ENCODE measurements at places on chromosomes 5 and 9.

DNA sequence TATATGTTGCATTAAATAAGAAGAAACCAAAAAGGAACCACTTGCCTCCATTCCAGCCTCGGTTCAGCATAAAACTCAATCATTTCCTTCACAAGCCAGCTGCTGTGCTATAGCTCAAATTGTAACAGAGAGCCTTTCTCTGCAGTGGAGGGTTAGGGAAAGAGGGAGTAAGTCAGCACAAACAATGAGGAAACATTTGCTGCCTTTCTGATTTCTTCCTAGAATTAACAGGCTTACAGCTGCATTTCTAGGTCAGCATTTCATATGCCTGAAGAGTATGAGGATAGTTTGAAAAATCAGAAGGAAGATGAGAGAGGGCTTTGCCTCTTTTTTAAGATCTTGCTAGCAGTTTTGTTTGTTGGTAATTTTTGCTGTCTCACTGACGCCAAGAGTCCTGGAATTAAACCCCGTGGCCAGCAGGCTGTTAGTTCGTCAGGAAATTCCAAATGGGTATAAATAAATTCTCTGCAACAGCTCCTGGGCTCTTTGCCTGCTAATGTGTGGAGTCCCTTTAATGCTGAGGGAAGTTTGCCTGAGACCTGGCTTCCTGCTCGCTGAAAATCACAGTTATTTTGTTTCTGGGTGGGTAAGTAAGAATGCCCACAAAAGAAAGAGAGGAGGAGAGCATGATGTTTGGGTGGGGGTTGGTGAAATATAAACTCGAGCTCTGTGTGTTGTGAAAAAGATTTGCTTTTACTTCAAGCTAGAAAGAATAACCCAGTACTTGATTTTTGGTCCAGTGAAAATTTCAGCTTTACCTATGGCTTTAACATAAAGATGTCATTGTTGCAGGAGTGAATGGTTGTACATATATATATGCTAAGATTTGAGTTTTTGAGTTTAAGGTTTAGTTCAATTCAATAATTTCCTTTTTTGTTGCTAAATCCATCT, 148.1 kb upstream of the DMRT1 start:
- DNase-seq: peak; percentile 71

GRCh38 chr5:68344447-68345111, 129.0 kb downstream of the PIK3R1 start:
- DNase-seq: no peak

DNA sequence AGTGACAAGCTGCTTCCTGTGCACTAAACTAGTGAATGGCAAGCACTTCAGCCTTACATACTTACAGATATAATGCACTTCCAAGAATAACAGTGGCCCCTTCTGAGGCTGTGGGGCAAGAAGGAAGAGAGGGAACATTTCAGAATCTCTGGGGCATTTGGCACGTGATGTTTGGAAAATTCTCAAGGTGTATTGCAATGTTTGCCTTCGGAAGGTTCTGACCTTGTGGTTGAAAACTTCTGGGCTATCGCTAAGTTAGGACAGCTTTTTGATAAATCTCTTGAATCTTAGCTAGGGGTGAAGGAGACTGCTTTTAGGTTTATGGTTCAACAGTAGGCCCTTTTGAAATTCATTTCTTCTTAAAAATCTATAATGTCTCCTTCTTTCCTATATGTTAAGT, 7.1 kb upstream of the FGF10 start:
- DNase-seq: no peak

GRCh38 chr5:105544300-105544699, 1981.7 kb upstream of the NUDT12 start:
- DNase-seq: no peak

DNA sequence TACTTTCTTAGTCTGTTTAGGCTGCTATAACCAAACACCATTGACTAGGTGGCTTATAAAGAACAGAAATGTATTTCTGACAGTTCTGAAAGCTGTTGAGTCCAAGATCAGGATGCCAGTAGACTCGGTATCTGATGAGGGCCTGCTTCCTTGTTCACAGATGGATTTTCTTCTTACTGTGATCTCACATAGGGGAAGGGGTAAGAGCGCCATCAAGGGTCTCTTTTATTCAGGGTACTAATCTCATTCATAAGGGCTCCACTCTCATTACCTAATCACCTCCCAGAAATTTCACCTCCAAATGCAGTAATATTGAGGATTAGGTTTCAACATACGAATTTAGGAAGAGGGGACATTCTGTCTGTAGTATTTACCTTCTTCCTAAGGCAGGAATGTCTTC, 384.0 kb upstream of the DMAC1 start:
- no peak for DNase-seq

GRCh38 chr9:19624519-19624918, 164.3 kb downstream of the SLC24A2 start:
- DNase-seq: no peak

- no peak for DNase-seq
These were observed 91.7 kb downstream of the MRPS30 start for GRCh38 chr5:44900273-44900954.

DNA sequence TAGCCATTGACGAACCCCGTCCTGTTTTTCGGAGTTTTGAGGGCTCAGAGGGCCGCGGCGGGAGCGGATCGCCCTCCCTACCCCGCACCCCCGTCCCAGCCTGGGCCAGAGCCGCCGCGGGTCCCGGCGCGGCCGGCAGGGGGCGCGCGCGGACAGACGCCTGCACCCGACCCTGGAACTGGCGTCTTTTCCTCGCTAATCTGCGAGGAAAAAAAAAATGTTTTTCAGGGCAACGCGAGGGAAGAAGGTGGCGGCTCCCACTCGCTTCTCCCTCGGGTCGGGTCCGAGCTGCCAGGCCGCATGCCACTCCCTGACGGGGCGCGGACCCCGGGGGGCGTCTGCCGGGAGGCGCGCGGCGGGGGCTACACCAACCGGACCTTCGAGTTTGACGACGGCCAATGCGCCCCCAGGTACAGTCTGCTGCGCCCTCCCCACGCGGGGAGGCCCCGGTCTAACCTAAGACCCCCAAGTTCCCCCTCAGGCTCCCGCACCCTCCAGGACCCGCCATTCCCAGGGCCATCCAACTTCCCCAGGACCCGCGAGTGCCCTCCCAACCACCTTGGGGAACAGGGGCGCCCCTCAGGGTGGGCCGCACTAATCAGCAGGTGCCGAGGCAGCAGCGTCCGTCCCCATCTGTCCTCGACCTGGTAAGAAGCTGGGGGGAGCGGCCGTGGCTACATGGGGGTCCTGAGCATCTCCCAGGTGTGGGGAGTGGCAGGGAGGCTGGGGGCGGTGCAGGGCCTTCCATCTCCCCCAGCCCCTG, at the start of gene KCNT1:
KCNT1 (plus strand) TSS at position 227 of the 763 bp plus-strand sequence; CDS start at position 301, 74 bp downstream.
- no peak for DNase-seq

DNA sequence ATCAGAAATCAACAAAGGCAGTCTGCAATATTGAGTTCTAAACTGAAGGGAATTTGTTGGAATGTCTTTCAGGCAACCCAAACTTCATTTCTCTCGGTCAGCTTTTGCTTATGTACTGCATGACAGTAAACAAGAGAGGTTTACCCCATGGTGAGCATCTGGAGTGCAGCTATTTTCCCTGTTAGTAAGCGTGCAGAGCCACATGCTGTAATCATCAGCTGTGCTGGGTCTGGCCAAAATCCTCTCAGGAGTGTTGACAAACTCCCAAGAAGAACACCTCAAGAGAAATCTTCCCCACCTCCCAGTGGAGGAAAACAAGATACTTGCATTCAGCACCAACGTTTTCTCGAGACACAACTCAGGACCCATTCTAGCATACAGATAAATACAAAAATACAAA, 83.6 kb upstream of the ADAMTSL1 start:
- DNase-seq: no peak

DNA sequence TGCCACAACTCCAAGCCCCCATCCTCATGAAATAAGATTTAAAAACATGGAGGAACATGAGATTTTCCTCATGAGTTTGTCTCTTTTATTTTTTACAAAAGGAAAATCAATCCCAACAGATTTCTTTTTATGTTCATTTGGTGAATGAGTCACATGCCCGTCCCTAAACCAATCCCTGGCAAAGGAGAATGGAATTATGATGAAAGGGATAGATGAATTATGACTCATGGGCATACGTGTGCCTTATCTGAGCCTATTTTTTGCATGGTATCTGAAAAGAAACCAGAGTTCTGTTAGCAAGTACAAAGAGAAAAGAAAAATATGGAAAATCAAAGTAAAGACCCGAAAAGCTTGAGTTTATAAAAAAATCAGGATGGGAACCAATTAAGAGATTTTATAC, 267.5 kb upstream of the TMEM161B start:
- DNase-seq: no peak

DNA sequence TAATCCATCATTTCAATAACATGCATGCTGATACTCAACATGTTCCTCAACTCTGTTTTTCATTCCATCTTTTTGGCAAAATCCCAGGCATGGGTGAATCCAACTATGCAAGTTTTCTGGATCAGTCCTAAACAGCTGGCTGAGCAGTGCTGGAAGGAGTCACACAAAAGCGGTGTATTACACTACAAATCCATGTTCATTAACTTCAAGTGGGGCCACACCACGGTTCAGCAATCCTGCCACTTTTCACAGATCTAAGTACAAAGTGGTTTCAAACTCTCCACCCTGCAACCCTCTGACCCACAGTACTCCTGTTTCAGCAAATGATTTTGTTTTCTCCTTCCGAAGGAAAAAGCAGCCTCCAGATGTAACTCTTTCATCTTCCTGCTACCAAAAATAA, 222.5 kb downstream of the EPB41L4A start:
- DNase-seq: no peak

- no peak for DNase-seq
These were observed 119.5 kb downstream of the BAAT start for GRCh38 chr9:101265261-101265660.

DNA sequence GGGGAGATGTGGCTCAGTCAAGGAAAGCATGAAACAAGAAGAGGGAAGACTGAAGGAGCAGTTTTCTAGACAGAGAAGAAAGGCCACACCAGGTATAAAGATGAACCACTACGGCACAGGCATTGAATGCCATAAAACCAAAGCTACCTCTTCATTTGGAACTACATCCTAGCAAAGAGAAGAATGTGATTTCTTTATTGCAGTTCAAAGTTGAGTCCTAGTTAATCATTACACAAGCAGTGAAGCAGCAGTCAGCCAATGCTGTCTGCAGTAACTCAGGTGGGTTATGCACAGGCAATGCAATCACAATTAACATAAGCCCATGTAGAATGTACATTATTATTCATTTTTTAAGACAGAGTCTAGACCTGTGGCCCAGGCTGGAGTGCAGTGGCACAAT, 21.7 kb upstream of the PCAT7 start:
- DNase-seq: no peak

- DNase-seq: no peak
These were observed 73.4 kb upstream of the NR4A3 start for GRCh38 chr9:99748266-99748665.

All from urinary bladder (tissue), 4 donors.